NCI-H526 treated with DMSO at 0.1 percent for 48 hours (cell line): ENCODE measurements at places on chromosomes 2 and 18.

DNA sequence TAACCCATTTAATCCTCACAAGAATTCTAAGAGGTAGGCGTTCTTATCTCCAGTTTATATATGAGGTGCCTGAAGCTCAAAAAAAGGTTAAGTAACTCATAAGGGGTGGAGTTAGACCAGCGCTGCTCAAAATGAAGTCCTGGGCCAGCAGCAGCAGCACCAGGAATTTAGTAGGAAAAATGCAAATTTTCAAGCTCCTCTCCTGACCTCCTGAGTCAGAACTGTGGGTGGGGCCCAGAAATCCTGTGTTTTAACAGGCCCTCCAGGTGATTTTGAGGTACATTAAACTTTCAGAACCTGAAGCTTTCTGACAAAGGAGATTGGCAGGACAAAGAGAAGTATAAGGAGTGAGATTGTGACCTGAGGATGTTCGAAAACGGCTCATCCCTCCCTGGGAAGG is 66.0 kb upstream of the CCDC85A start:
- DNase-seq: peak; percentile 91

DNA sequence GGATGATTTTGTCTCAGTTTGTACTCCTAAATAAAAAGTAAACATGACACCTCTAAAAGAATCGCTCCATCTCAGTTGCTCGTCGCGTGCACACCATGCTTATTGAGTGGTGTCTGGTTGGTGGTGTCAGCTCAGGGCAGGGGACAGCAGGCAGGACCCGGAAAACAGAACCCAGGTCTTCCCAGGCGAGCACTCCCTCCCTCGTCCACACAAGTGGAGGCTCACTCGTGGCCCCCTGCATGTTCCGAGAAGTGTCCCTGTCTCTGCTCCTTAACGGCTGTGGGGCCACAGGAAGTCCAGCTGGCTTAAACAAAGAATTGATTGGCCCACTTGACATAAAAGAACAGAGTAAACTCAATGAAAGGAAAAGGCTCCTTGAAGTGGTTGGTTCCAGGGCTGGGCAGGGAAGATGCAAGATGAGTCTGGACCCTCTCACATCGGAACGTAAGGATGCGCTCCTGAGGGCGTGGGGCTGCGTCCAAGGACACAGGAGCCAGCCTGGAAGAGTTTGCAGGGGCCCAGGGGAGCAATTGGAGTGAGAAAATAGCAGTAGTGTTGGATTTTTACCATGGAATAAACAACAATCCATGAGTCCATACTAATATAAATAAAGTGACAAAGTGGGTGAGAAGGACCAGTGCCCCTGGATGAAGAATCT is 13.1 kb upstream of the CNDP1 start:
- no peak for DNase-seq

DNA sequence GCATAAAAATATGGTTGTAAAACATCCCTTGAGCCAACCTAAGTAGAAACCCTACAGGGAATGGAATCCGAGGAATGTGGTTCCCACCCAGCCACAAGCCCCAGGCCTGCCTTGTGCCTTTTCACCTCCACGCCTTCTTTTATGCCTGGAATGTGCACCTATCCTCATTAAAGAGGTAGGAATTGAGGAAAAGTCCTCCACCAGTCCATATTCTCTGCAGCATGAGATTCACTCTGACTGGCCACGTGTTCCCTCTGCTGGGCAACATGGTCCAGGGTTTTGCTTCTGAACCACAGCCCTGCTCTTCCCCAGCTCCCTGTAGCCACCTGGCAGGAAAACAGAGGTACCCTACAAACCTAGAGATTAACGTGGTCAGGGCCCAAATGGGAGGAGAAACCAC is 787.9 kb upstream of the RAB6C start:
- DNase-seq: no peak

- no peak for DNase-seq
These were observed 353.9 kb upstream of the GYPC start for GRCh38 chr2:126302043-126302442.

DNA sequence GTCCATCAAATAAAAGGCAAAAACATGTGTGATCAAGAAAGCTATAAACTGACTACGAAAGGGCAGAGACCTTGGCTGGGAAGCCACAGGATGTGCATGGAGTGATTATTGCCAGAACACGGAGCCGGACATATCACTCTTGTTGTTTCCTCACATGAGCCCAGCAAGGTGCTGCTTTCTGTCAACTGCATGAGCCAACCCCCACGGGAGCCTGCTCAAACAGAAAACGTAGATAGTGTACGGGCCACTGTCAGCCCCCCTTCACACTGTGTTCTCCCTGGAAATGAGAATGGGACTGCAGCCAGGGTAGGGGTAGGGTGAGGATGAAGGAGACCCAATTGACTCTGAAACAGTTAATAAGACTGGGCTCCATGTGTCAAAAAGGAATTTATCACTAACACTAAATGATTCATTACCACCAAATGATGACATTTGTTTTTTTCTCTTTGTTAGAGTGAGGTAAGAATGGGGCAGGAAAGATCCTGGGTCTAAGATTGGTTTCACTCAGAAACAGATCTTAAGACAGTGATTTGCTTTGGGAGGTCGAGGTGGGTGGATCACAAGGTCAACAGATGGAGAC is 235.8 kb downstream of the MREG start:
- no peak for DNase-seq

DNA sequence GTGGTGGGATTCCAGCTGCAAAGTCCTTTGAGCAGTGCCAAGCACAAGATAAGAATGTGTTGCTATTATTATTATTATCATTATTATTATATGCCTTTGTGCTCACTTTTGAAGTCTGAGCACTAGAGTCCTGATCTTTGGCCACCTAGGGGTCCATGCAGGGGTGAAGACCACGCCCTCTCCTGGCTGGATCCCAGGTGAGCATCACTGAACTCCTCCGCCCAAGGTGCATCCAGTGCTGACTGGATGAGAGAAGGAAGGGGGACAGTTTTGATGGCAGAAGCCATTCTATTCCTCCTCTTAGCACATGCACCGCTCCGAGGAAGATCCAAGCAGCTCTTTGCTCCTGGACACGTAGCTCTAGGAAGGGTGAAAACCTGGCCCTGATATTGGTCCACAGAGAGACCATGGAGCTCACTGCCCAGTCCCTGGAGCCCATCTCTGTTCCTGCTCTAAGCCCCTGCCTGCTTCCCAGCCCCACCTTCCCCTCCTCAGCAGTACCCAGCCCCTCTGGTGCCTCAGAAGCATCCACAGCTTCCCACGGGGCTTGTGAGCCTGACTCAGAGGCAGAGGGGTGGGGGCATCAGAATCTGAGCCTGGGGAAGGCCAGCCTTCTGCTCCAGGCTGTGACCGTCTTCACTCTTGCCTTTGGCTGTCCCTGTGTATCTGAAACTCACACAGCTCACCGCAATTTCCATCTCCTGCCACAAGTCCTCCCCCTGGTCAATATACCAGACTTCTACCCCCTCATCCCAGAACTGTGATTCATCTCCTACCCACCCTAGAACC is 45.4 kb downstream of the MCFD2 start:
- no peak for DNase-seq
